ENCODE measurements at places on chromosomes 4 and X.
A peak's percentile ranks its signal among the peaks of the same experiment; 100 is the strongest.

- DNase-seq: no peak
Observed at GRCh38 chrX:1813809-1814208, 198.9 kb downstream of the ASMT start.

DNA sequence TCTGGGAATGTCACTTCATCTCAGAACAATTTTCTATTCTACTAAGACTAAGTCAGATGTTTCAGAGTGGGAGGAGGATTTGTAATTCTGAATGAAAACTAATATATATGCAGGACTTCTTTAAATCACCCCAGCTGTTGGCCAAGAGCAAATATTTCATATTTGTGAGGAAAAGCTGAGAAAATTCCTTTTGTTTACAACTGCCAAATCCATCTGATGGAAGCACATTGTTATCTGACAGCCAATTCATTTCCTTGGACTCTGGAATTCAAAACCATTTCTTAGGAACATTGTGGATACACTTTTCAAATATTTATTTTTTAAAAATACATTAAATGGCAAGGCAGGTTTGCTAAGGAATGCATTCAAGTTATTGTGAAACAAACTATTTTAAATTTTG is 8.0 kb downstream of the SLIT2 start:
- DNase-seq: no peak

- DNase-seq: no peak
Observed at GRCh38 chrX:72309297-72310071, 3.8 kb upstream of the CITED1 start.

GRCh38 chr4:39114436-39114835 is 52.4 kb downstream of the KLHL5 start:
- peak; percentile 15 for DNase-seq

DNA sequence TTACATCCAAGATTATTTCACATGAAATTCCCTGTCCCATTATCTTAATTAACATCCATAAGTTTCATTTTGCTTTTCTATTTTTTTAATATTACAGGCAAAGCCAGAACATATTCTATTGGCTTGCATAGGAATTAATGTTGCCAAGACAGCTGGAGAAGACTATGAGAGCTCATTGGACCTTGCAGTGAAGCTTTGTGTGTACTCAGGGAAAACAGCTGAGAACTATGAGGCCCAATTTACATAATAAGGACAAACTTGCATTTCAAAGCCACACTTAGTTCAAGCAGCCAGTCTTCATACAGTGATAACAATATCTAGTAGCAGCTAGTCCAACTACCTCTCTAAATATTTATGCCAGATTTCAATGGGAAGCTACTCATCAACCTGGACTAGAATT is 134.4 kb downstream of the DDX53 start:
- no peak for DNase-seq

DNA sequence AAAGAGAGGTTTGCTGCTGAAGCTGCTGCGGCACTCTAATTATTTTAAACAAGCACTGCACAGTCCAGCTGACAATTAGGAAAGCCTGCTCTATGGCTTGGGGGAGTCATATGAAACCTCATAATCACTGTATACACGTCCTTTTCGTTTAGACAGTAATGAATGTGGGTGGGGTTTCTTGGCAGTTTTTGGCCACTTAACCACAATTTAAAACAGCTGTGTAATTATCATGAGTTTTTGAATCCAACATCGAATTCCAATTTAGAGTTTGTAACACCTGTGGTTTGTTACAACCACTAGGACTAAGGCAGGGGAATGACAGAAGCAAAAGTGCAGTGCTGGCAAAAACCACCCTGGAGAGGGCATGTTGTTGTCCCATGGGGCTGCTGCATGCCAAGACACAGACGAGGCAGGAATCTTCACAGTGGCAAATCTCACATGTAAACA is 99.5 kb downstream of the CXXC4 start:
- DNase-seq: no peak

- no peak for DNase-seq
Observed at GRCh38 chr4:168360271-168360670, 41.7 kb upstream of the DDX60 start.

DNA sequence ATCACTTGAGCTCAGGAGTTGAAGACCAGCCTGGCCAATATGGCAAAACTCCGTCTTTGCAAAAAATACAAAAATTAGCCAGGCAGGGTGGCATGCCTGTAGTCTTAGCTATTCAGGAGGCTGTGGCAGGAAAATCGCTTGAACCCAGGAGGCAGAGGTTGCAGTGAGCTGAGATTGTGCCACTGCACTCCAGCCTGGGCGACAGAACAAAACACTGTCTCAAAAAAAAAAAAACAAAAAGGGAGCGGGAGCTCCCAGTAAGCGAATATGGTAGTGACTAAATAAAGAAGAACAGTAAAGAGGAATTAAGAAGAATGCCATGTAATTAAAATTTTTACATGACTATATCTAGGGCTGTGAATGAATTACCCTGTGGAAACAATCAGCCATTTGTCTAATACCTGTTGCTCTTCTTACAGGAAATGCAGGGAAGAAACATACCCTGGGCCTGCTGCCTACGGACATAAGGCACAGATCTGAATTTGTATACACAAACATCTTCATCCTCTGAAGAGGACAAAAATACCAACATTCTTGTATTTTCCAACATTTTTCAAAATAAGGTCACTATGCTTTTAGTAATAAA is 11.4 kb downstream of the WDFY3 start:
- no peak for DNase-seq

- no peak for DNase-seq
Observed at GRCh38 chr4:763922-764321, 58.3 kb downstream of the PCGF3 start.

DNA sequence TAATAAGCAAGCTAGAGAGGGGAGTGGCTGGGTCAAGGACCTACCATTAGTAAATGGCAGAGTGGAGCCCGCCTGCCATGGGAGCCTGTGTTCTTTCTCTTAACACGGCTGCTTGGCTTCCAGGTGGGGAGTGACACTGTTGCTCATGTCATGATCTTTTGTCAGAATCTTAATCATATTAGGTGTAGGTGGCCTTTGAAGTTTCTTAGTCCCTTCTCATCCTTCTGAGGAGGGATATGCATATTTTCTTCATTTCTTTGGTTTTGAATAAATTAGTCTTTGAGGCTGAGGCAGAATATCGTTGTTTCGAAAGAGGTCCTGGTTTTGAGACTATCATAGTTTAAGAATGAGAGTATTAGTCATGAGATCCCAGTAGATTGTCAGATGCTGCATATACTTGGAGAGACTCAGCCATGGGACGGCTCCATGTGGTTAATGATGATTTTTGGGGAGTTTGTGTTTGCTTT is 28.9 kb downstream of the SNX25 start:
- DNase-seq: peak; percentile 30

DNA sequence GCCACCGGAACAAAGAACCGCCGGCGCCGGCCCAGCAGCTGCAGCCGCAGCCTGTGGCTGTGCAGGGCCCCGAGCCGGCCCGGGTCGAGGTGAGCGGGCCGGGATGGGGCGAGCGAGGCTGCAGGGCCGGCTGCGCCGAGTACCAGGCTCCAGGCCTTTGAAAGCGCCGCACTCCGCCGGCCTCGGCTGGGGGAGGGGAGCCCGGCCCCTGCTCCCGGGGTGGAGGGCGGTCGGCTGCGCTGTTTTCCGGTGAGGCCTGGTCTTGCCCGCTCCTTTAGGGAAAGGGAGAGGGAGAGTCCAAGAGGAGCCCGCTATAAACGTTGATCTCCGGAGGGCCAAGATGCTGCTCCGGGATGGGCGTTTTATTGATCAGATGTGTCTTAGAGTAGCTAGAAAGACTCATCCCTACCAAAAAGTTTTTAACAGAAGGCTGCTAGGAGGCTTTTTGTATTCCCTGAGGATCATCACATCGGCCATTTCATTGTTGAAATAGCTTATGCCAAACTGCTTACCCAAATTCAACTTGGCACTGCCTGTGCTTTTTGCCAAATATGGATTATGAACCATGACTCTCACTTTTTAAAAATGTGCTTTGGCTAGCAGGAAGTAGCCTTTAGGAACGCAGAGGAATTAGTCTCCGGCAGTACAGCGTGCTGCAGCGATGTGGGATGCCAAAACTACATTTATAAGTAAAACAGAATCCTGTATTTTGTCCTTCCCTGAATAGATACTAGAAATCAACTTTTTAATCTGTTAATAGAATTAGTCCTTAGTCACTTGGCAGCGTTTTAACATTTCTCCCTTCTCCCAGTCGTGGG is 760 bp downstream of the TMEM165 start:
- no peak for DNase-seq

DNA sequence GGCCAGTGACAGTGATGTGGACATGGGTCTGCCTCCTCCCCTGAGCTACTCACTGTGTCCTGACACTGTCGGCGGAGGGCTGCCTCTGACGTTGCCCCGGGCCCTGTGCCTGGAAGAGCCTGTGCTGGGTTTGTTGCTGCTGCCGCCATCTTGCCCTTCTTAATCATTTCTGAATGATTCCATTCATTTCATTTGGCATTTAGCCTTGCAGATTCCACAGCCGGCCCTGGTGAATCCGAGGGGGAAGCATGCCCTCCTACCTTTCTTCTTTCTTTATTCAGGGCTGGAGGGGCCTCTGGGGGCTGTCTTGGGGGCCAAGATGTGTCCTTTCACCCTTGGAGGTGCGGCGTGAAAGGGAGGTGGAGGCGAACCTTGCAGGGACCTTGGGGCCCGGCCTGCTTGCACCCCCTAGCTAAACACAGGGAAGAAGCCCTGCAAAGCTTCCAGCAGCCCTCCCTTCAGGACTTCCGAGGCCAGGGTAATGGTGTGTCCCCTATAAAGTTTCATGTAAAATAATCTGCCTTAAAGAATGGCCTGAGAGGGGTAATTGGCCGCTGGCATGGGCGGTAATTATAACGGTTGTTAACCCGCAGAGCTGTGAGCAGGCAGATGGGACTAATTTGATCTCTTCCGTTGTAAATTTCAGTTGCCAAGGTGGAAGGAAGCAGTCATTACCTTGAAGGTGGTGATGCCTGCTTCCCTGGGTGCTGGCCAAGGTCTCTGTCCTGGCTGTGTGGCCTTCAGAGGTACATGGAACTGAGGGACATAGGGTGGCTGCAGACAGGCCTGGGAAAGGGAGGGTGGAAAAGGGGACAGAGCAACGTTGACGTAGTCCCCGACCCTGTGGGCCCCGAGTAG is 92.3 kb downstream of the PSAPL1 start:
- DNase-seq: no peak

GRCh38 chr4:185357211-185357610 is 38.5 kb downstream of the LRP2BP start:
- no peak for DNase-seq

GRCh38 chr4:81429031-81429430 is 42.7 kb downstream of the RASGEF1B start:
- no peak for DNase-seq

- no peak for DNase-seq
Observed at GRCh38 chrX:19183761-19184477, 61.7 kb upstream of the ADGRG2 start.

DNA sequence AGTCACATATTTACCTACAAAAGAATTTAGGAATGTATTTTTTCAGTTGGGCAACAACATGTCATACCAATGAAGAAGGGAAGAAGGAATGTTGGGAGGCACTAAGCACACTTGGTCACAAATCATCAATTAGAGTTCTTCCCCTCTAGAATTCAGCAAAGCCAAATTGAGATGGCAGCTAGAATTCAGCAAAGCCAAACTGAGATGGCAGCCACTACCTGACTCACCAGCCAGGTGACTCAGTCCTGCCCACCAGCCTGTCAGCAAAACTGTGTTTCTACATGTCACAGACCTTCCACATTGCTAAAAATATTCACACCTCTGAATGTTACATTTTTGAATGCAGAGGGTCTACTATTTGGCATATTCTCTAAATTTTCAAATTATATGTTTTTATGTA is 63.2 kb upstream of the NOCT start:
- DNase-seq: no peak

- no peak for DNase-seq
Observed at GRCh38 chrX:7132335-7133049, 15.0 kb upstream of the STS start.

- no peak for DNase-seq
Observed at GRCh38 chr4:38453253-38453881, 210.6 kb upstream of the KLF3 start.
